Activated CD8-positive, alpha-beta memory T cell treated with anti-CD3 and anti-CD28 coated beads for 1 hour (primary cell): ENCODE measurements at places on chromosomes 2 and 18.
A peak's percentile ranks its signal among the peaks of the same experiment; 100 is the strongest.

DNA sequence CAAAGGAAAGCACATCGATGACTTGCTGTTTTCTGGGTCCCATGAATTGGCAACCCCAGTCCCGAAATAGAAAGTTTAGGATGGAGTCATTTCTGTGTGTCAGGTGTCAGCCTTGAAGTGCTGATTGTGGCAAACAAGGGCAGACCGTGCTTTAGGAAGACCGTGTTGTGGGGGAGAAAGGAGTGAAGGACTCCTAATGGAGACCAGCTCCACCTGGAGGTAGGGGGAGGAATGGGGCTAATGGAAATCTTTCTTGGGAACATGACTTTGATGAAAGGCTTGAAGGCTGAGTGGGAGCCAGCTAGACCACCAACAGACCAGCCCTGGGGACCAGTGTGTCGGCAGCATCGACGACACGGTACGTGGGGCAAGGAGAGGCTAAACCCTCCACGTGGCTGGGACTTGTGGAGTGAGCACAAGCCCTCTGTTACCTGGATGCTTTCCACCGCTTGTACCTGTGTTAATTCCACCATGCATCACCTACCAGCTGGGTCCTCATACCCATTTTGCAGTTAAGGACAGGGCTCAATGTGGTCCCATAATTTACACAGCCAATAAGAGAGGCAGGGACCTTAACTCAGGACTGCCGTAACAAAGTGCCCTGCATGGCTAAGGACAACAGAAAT lies 104.2 kb downstream of the SH3BP4 start:
- no peak for DNase-seq

DNA sequence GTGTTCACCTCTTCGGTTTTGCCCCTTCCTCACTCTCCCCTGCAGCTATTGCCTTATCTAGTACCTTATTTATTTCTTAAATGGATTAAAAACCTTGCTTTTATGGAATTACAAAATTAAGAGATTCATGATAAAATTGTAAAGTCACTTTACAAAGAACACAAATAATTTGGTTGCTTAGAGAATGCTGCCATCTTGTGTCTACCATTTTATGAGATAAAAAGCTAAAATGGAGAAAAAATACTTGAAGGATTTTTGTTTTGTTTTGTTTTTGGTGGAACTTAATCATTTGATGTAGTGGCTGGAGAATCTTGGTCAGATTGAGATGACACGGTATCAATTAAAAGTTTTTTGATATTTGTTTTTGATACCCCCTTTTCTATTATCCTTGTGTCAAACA lies 69.6 kb downstream of the R3HDM1 start:
- no peak for DNase-seq

DNA sequence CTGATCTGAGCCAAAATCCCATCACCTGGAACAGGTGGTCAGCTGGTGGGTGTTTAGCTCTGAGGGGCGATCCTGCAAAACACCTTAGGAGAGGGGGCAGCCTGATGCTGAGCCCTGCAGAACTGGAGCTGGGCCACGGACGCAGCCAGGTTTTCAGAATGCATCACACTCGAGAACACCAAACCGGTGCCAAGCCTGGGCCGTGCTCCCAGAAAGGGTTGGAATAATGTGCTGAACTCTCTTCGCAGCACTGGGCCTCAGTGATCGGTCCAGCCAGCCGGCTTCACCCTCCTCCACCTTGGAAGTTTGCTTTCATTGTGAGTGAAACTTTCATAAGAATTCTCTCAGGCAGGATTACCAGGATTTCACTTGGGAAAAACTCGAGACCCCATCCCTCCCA lies 56.5 kb upstream of the TTC39C start:
- DNase-seq = no peak

DNA sequence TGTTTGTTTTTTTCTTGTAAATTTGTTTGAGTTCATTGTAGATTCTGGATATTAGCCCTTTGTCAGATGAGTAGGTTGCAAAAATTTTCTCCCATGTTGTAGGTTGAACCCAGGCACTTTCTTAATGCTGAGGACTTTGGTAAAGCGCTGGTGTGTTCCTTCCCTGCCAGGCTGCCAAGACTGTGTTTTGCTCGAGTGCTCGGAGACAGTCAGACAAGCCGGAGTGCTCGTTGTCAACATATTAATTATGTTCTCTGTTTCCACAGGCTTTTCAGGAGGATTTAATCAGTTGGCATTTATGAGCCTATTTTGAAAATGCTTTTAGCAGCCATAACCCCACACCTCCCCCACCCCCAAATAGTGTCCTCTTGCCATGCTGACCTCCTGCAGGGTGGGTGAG lies 6.4 kb downstream of the MTCL1 start:
- no peak for DNase-seq

GRCh38 chr18:75625966-75626365 lies 198.5 kb upstream of the SMIM21 start:
- DNase-seq = no peak

GRCh38 chr2:111221701-111222100 lies 101.0 kb downstream of the BCL2L11 start:
- no peak for DNase-seq

- no peak for DNase-seq
Measured at GRCh38 chr2:37780387-37780676, 108.9 kb upstream of the CDC42EP3 start.

GRCh38 chr18:59446012-59446411 lies 86.9 kb upstream of the LMAN1 start:
- DNase-seq = no peak

- DNase-seq = no peak
Measured at GRCh38 chr2:101328474-101329007, 20.0 kb upstream of the RNF149 start.

GRCh38 chr2:54579682-54580620 lies 123.8 kb downstream of the SPTBN1 start:
- DNase-seq = no peak

DNA sequence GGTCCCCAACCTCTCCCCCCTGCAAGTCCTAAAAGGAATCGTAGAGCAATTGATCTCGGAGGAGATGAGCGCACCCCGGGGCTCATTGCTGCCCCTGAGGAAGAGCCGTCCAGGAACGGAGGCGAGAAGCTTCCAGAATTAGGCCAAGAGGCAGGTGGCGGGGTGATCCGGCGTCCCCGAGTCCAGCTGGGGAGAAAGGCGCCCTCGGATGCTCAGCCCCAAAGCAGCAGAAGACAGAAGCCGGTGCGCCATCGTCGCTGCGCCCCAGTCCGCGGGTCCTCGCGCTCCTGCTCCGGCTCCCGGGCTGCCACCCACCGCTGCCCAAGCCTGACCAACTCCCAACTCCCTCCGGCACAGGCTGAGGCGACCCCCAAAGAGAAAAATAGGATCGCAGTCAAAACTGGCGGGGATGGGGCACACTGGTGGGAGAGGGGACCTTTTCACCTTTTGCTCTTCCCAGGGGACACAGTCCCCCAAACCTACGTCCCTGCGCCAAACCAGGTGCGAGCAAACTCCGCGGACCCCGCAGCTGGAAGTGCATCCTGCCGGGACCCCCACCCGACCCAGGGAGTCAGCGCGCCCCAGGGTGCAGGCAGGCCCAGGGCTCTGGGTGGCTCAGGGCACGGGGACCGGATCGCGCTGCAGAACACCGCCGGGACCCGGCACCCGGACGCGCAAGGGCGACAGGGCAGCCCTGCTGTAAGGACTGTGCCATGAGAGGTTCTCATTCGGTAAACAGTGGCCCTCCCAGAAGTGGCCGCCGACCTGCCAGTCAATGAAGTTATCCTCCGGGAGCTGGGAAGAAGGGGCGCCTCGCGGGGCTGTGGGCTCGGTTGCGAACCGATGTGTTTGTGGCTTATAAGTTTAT lies 8.4 kb upstream of the MEIS1 start:
- no peak for DNase-seq

DNA sequence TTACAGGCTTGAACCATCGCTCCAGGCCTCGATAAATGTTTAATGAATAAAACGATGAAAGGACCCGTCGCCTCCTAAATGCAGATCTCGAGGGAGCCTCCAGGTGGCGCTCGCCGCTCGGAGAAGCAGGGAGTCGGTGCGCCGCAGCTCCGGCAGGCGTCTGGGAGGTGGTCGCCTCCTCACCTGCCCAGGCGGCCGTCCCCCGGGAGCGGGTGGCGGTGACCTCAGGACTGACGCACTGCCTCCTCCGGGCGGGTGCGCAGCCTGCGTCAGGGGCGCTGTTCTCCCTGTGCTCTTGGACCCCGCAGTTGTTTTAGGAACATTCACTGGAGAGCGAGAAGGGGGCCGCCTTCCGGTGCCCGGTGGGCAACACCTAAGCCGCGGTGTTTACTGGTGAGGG lies 38.6 kb upstream of the POLE4 start:
- peak; percentile 44 for DNase-seq

GRCh38 chr2:141041281-141041680 lies 1089.5 kb downstream of the LRP1B start:
- DNase-seq = no peak

- no peak for DNase-seq
Measured at GRCh38 chr2:58428096-58429013, 187.2 kb upstream of the FANCL start.

GRCh38 chr2:100437751-100438150 lies 20.3 kb upstream of the CHST10 start:
- DNase-seq = no peak

- DNase-seq = no peak
Measured at GRCh38 chr2:104413890-104414289, 440.0 kb upstream of the POU3F3 start.

GRCh38 chr2:239115616-239116015 lies 267.7 kb downstream of the TWIST2 start:
- DNase-seq = no peak

DNA sequence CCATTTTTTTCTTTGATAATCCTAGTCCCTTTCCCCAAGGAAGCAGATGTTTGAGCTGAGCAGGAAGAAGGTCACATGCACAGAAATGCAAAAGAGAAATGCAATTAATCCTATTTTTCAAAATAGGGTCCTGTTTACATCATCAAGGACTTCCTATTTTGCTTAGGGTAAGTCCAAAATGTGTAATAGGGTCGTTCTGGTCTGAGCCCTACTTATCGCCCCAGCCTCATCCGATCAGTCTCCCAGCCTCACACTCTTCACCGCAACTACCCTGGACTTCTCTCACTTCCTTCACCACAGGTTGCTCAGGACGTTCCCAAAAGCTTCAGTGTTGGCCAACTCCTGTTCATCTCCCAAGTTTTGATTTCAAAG lies 32.8 kb downstream of the FOSL2 start:
- DNase-seq = no peak

GRCh38 chr2:154600927-154601494 lies 97.5 kb upstream of the KCNJ3 start:
- no peak for DNase-seq

- no peak for DNase-seq
Measured at GRCh38 chr2:241126771-241127202, 22.5 kb downstream of the PASK start.

GRCh38 chr2:10419553-10420257 lies 28.4 kb downstream of the ODC1 start:
- DNase-seq = no peak

DNA sequence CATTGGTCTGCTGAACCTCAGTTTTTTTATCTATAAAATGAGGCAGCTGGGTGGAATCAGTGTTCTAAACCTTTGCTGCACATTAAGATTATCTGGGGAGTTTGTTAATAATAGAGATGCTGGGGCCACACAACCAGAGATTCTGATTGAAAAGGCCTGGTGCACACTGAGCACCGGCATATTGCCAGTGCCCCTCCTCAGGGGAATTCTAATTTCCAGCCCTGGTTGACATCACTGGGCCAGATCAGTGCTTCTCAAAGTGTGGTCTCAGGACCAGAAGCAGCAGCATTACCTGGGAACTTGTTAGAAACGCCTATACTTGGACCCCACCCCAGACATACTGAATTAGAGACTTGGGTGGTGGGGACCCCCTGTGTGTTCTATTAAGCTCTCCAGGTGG lies 112.5 kb downstream of the SETBP1 start:
- no peak for DNase-seq

GRCh38 chr2:81093031-81093430 lies 788.5 kb upstream of the LRRTM1 start:
- DNase-seq = no peak

DNA sequence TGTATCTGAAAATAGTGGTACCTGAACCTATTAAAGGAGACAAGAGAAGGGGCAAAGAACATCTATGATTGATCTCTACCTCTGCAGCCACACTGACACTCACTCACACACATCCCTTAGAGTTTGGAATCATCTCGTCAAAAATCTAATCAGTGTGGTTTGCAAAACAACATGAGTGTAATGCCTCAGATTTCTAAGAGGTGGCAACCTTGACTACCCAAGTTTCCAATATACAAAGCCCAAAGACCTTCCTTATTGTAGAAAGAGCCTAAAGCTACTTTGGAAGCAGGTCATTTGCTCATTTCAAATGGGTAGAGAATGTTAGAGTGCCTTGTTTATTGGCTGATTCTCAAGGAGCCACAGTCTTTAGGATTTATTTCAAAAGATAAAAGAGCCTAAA lies 444.9 kb downstream of the ARHGAP15 start:
- DNase-seq = no peak

GRCh38 chr2:125710561-125710960 lies 945.4 kb upstream of the GYPC start:
- no peak for DNase-seq

DNA sequence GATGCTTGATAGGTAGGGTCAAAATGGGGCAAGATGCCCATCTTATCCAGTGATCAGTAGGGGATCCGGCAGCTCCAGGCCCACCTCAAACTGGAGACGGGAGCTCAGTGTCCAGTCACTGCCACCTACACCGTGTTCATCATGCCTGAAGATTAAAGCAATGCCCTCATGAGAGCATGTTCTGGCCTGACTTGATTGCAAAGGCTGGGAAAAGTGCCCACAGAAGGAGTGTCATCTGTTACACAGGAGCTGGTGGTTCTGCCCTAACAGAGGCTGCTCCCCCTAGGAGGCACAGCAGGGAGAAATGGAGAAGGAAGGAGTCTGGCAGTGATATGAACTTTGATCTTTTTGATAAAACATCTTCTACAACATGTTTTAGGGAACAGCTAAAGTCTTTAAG lies 92.3 kb downstream of the CCBE1 start:
- DNase-seq = no peak

GRCh38 chr2:174076975-174077374 lies 111.8 kb upstream of the SP3 start:
- no peak for DNase-seq

DNA sequence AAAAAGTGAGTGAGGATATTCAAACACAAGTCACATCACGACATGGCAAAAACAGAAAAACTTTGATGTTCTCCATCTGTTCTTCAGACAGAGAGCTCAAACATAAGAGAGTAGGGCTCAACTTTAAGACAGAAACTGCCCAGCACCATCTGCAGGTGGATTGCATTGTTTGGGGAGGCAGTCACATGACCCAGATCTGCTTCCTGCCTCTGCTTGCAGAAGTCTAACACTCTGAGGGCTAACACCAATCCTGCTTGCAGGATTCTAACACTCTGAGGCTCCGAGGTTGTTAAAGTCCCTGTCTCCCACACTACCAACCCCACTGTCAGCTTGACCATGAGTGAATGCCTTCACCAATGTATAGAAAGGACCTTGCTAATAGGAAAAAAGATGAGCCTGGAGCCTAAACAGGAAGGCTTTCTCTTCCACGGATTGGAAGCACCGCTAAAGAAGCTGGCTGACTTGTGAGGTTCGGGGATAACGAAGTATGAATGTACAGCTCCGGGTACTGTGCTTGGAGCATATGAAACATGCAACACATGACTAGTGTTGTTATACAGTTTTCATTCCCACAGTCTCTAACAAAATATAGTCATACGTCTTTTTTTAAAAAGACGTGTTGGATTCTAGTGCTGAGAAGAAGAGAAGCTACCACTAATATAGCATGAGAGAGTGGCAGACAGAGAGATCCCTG lies 176.6 kb upstream of the CREB1 start:
- DNase-seq = no peak
